ENCODE measurements at places on chromosomes 7 and 10.

DNA sequence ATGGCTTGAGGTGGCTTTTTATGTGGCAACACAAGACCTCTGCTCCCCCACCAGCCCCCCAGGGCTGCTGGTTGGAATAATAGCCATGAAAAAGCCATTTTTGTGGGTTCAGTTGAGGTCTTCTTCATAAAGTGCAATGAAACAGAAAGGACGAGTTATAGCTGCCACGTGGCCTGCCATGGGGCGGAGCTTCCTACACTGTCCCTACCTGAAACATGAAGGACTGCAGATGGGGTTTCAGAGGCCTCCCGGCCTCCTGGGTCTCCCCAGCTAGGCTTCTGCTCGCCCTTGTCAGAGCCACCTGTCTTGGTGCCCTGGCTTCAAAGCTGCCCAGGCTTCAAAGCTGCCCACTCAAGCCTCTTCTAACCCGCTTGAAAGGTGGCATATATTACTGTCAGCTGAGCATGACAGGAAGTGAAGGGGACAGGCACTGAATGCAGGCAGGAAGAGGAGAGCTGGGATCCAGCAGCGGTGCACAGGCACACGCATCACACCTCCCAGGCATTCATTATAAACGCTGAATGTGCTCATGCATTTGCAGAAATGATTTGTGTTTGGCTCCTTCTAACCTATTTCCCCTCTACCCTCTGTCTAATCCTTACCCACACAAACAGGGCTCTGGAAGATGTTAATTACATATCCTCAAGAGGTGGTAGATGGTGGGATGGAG is 245.9 kb upstream of the PODXL start:
- DNase-seq: no peak

GRCh38 chr10:62182595-62182994 is 86.0 kb downstream of the RTKN2 start:
- no peak for DNase-seq

- DNase-seq: no peak
These were observed 19.3 kb upstream of the ZNF365 start for GRCh38 chr10:62354916-62355315.

- DNase-seq: no peak
These were observed 11.6 kb downstream of the CHAT start for GRCh38 chr10:49625411-49625810.

DNA sequence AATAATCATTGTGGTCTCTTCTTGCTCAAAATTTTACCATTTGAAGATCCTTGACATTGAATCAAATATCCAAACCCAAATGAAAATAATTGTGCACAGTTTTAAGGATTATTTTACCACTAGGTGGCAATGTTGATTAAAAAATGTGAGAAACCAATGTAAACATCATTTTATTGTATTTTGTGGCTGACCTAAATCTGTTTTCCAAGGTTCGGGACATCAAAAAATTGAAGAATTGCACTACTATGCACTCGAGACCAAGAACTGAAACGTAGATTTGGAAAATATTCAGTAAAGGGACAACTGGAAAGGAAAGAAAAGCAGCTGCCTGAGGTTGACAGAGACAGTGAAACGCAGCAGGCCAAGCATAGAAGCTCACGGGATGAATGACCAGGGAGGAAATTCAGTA is 259.3 kb downstream of the SNX13 start:
- DNase-seq: no peak

DNA sequence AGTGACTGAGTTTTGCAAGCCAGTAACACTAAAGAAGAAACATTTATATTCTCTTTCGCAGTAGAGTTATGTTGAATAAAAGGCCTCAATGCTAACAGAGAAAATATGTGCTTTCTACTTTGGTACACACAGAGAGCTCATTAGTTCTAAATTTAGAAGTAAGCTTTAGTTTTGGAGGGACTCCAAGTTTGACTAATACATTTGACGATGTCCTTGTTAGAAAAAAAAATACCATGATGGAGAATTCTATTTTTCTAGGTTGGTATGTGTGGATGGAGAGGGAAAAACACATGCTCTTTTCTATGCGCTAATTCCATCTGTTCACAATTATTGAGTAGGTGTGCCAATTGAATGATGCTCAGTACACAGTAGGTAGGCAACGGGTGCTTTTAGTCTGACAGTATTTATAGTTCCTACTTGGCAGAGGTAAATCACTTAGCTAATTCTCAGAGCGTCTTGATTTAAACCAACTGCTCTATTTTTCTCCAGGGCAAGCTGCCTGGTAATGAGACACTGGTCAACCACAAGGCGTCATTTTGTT is 327.2 kb upstream of the AKR1E2 start:
- DNase-seq: no peak
